ENCODE measurements at places on chromosomes 3 and 15. TPM values are rescaled to one million over a fixed set of nuclear protein-coding genes. Genes with fewer than 3 reads are reported as not detected.

PTH1R gene
- not detected for total RNA-seq

FGD5 gene
- not detected for total RNA-seq

P2RY1 gene
- total RNA-seq: 0.25 TPM

FETUB gene
- not detected for total RNA-seq

ERICH6 gene
- total RNA-seq: 0.23 TPM

TTLL13 gene
- 1.5 TPM for total RNA-seq

DNA sequence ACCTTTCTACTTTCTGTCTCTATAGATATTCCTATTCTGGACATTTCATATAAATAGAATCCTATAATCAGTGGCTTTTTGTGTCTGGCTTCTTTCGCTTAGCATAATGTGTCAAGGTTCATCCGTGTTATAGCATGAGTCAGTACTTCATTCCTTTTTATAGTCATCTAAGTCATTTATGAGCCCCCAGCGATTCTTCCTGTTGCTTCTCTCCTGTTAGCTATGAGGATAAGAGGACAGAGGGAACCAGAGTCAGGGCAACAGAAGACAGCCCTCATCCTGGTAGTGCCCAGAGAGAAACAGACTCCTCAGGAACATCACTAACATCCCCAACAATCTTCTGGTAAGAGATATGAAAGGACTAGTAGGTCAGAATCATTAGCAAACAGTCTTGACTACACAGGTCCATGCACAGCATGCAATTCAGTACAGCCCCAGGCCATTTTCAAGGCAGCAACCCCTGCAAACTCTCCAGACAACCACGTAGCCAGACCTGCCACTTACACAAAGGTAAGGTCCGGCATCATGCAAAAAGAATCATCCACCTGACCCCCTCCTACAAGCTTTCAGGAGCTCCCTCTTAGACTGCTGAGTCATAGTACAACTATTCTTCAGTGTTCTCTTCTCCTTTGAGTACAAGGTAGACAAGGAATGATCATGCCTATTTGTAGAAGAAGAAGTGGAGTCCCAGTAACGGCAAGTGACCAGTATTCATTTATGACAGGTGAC, 91.5 kb downstream of the MYLK start:
- H3K27me3 ChIP-seq: peaks cover 6% of the 10 kb centered on the region
- H3K4me3 ChIP-seq: no peak overlapping the region
- no peak for DNase-seq
- no peak overlapping the region for H3K27ac ChIP-seq
- no peaks in the 10 kb centered on the region for H3K4me1 ChIP-seq

DNA sequence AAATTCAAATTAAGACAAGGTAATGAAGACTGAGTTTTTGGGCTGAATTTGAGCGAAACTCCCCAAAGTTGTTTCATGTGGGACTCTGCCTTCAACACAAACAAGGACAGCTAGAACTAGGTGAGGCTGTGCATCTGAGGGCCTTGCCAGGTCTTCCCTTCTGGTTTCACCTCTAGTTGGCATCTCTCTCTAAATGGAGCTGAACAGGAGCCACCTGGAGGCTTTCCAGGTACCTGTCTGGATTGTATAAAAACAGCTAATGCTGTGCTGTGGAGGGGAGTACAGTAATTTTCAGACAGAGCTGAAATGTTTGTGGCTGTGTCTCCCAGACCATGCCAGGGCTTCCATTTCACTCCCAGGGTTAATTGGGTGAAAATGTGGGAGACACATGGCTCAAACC, 27.1 kb downstream of the TRIM71 start:
- no peaks in the 10 kb centered on the region for H3K36me3 ChIP-seq
- H3K4me3 ChIP-seq: no peak overlapping the region
- no peak overlapping the region for H3K27ac ChIP-seq
- H3K4me1 ChIP-seq: peaks cover 16% of the 10 kb centered on the region
- DNase-seq: no peak

DNA sequence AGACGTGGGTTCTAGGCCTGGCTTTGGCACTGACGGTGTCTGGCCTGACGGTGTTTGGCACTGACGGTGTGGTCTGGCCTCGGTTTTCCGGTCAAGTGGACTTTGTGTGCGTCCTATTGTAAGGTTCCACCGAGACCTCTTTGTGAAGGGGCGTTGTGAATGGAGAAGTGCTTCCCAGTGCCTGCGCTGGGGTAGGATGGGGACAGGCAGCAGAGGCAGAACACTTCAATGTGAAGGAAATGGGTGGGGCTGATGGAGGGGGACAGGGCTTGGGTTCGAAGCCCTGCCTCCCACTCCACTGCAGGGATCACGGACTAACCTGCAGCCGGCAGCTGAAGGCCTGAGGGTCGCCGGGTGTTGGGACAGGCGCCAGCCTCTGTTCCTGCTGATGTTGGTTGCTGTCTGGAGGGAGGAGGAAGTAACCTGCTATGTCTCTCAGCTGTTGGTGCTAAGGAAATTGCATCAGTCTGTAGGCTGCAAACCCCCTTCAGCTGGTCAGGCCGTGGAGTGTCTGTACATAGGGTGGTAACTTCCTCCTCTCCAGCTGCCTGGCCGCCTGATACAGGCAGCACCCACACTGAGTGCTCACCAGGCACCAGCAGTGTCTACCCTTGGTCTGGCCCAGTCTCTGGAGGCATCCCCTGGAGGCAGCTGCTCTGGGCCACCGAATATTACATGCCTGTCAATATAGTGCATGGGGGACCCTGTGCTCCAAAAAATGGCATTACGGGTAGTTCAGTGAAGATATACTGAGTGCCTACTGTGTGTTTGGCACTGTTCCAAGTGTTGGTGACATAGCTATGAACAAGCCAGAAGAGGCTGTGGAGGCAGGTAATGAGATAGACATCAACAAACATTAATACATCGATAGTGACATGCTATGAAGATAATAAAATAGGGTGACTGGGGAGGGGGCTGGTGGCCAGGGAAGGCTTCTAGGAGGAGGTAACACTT, 1.1 kb downstream of the TM6SF1 start:
- peak overlapping the region; percentile 90 for H3K27ac ChIP-seq
- peaks cover 41% of the 10 kb centered on the region for H3K4me1 ChIP-seq
- peaks cover 10% of the 10 kb centered on the region for H3K27me3 ChIP-seq
- DNase-seq: peak; percentile 63

DNA sequence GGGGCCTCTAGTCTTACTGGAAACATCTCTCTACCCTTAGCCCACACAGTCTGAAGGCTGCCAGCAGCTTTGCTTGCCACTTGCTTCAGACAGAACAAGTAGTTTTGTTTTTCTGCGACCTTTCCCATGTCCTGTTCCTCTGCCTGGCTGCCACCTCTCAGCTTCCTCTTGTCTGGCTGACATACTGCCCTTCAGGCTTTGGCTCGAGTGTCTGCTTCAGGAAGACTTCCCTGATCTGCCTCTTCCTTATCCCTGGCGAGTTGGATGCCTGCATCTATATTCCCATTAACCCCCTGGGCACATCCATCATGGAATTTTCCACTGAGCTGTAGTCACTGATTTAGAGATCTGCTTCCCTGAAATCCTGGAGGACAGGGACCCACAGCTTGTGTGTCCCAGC, 25.1 kb upstream of the CPNE9 start:
- no peak overlapping the region for H3K4me3 ChIP-seq
- no peaks in the 10 kb centered on the region for H3K27me3 ChIP-seq
- peaks cover 23% of the 10 kb centered on the region for H3K36me3 ChIP-seq
- no peak for DNase-seq

DNA sequence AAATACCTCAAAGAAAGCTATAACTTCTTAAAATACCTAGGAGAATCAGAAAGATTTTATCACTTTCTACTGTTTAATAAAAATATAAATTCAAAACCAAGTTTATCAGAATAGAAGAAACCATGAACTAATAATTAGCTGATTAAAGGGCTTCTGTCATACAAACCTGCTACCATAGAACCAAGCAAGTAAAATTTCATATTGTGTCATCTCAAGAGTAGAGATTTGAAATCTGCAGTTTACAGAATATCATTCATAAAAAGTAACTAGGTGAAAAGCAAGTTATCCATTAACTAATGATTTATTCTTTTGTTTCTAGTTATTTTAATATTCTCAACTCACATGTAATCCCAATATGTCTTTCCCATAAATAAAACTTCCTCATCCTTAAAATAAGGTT, 36.8 kb upstream of the XXYLT1 start:
- peaks cover 13% of the 10 kb centered on the region for H3K36me3 ChIP-seq
- DNase-seq: no peak
- H3K4me3 ChIP-seq: no peak overlapping the region

DNA sequence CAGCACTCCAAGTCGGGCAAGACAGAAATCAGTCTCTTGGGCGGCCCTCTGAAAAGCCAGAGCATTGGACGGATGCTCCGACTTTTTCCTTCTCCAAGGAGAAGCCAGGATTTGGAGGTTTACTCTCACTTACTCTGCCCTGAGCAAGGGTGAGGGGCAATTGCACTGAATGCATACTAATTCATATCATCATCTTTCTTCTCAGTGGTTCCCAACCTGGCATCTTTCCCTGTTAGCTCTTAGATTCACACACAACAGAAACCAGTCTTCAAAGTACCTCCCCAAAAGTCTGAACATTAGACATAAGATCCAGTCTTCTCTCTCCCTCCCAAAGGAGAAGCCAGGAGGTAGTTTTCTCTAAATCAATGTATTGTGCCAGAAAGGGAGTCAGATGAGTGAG, 219.2 kb downstream of the GREM1 start:
- H3K27me3 ChIP-seq: peaks cover 4% of the 10 kb centered on the region
- H3K4me3 ChIP-seq: no peak overlapping the region
- no peaks in the 10 kb centered on the region for H3K36me3 ChIP-seq
- H3K27ac ChIP-seq: no peak overlapping the region
- H3K4me1 ChIP-seq: no peaks in the 10 kb centered on the region

GRCh38 chr15:29346998-29347397, 77.4 kb upstream of the NSMCE3 start:
- no peak for DNase-seq
- H3K27ac ChIP-seq: no peak overlapping the region
- H3K36me3 ChIP-seq: no peaks in the 10 kb centered on the region
- H3K27me3 ChIP-seq: peaks cover 5% of the 10 kb centered on the region

- H3K36me3 ChIP-seq: no peaks in the 10 kb centered on the region
- no peaks in the 10 kb centered on the region for H3K4me1 ChIP-seq
- H3K27ac ChIP-seq: no peak overlapping the region
- H3K4me3 ChIP-seq: no peak overlapping the region
- DNase-seq: no peak
Measured at GRCh38 chr3:72903004-72903403, 15.2 kb downstream of the GXYLT2 start.

DNA sequence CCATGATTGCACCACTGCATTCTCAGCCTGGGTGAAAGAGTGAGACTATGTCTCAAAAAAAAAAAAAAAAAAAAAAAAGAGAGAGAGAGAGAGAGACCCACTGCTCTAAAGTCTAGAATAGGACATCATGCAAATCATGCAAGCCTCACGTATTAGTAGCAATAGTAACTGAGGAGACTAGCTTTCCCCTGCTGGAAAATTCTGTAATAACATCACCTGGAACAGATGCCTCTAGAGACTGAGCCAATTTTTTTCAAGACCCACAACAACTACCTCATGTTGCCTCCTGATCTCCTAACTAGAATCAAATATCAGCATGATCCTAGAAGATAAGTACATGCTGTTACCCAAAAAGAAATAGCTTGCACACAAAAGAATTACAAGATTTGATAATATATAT, 461.9 kb downstream of the AGBL1 start:
- no peaks in the 10 kb centered on the region for H3K36me3 ChIP-seq
- H3K27ac ChIP-seq: no peak overlapping the region
- H3K4me3 ChIP-seq: no peak overlapping the region
- H3K27me3 ChIP-seq: no peaks in the 10 kb centered on the region
- DNase-seq: no peak

DNA sequence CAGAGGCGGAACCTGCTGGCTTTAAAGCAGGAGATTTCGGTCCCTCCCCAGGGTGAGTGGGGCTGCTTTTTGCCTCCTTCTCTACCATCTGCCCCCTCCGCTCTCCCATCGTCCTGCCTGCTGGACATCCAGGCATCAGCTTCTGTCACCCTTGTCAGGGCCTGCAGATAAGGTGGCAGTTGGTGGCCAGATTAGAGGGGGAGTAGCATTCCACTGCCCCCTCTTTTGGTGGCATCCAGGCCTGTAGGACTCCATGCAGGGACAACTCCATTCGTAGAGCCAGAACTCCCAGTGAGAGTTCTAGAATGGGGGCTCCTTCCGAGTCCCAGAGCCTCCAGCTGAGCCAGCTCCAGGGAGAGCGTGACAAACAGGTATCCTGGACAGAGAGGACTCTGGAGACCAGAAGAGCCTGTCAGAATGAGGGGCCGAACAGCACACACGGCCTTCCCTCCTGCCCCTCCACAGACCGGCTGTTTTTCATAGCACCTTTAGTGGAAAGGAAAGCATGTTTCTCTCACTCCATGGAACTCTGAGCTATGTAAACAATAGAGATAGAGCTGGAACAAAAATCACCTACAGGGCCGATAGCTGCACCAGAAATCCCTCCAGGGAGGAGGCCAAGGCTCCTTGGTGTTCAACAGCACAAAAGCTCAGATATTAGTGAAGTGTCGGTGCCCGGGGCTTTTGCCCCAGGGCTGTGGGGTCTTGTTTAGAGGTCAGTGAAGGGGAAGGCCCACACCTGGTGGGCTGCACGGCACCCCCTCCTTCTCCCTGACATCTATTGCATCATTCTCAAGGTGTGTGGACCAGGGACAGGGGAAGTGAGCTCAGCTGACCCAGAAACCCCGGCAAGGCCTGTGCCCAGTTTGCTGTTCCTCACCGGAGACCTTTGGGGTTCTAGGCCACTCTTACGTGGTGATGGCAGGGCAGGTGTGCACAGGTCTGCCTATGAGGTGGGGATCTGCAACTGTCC, 34.2 kb downstream of the MAGEF1 start:
- no peak for DNase-seq
- H3K36me3 ChIP-seq: no peaks in the 10 kb centered on the region
- peaks cover 5% of the 10 kb centered on the region for H3K27me3 ChIP-seq
- H3K4me1 ChIP-seq: no peaks in the 10 kb centered on the region
- H3K27ac ChIP-seq: no peak overlapping the region

DNA sequence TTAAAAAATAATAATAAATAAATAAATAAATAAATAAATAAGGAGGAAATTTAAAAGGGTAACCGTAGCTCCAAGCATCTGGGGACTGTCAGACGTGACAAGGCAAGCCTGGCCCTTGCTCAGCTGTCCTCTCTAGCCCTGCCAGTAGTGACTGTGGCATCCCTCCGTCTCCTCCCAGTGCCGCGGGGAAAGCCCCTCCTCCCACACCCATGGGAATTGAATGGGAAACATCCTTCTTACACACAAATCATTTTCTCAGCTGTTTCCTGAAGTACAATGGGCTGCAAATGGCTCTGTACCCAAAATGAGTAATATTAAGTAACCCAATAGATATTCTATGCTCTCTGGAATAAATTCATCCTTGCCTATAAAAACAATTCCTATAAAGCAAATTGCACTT, 101.6 kb upstream of the RAD18 start:
- no peaks in the 10 kb centered on the region for H3K4me1 ChIP-seq
- no peak for DNase-seq
- H3K27me3 ChIP-seq: no peaks in the 10 kb centered on the region
- no peak overlapping the region for H3K27ac ChIP-seq

GRCh38 chr3:129485721-129486663, 42.4 kb upstream of the RHO start:
- H3K36me3 ChIP-seq: peaks cover 3% of the 10 kb centered on the region
- no peak overlapping the region for H3K27ac ChIP-seq
- no peak overlapping the region for H3K4me3 ChIP-seq
- peaks cover 6% of the 10 kb centered on the region for H3K4me1 ChIP-seq
- no peaks in the 10 kb centered on the region for H3K27me3 ChIP-seq

Measured in activated naive CD8-positive, alpha-beta T cell treated with anti-CD3 and anti-CD28 coated beads, Interleukin-2, amount 10 ng/mL, durations not matched to agents 7 days and 5 days (primary cell).